ENCODE measurements at places on chromosomes 3 and 15.

GRCh38 chr3:172085557-172085895, 46.1 kb downstream of the FNDC3B start:
- no peak for DNase-seq

GRCh38 chr3:80087767-80088166, 320.0 kb upstream of the ROBO1 start:
- no peak for DNase-seq

DNA sequence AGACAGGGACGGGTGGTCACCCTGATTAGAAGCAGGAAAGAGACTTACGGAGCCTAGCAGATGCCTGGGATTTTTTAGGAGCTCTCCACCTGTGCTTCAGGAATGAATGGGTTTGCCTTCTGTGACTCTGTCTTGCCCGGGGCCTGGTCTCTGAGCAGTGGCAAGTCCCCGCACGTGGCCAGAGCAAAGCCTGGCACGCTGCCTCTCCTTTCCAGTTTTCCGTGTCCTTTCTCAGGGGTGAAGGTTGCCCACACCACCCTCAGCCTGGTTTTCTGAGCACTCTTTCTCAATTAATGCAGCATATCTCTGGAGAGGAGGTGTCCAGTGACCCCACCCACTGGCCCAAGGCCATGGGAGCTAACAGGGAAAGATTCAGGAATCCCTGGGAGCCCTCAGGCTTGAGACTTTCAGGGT, 14.5 kb upstream of the CHST14 start:
- DNase-seq, result no peak

- no peak for DNase-seq
Measured at GRCh38 chr3:186612721-186613636, at the start of gene AHSG. AHSG (plus strand) TSS chr3:186613060; CDS start chr3:186613142, 82 bp downstream.

GRCh38 chr3:112338021-112338726, 5.2 kb downstream of the CD200 start:
- DNase-seq, result no peak

All from stimulated activated CD4-positive, alpha-beta T cell treated with anti-CD3 and anti-CD28 coated beads, Interleukin-12 subunit alpha, Interleukin-12 subunit beta, amount 100 ng/mL, for 48 hours (primary cell).